ENCODE measurements at places on chromosomes 7 and 10.
A peak's percentile ranks its signal among the peaks of the same experiment; 100 is the strongest.

GRCh38 chr10:127118034-127118433 lies 78.4 kb downstream of the INSYN2A start:
- DNase-seq, result no peak

GRCh38 chr7:156009569-156009968 lies 197.3 kb upstream of the SHH start:
- DNase-seq, result no peak

DNA sequence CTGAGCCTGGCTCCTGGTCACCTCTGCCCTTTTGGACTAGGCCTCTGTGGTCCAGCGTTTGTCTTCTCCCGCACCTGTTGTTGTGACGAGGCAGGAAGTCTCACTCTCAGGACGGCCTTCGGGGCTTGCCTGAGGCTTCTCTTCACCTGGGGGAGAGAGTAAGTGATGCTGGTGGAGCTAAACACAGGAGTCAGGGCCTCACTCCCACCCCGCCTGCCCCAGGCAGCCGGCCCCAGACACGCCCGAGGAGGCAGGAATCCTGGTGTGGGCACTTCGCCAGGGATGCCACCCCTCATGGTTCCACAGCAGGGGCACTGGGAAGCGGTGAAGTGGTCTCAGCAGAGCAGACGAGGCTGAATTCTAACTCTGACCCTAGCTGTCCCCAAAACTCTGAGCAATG lies 42.4 kb downstream of the IL2RA start:
- no peak for DNase-seq

DNA sequence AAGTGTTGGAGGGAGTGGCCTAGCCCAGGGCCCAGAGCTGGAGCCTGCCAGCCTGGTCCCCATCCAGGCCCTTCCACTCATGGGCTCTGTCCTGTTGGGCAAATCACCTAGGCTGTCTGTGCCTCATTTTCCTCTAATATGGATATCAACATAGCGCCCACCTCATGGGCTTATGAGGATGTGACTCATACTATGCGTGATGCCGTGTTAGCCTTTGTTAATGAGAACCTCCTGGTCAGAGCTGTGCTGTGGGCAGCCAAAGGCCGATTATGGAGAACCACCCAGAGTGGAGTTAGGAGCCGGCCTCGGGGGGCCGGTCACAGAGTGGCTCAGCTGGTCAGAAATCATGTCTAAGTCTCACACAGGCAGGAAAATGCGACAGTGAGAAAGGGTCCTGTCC lies 306.4 kb downstream of the PAXIP1 start:
- no peak for DNase-seq

DNA sequence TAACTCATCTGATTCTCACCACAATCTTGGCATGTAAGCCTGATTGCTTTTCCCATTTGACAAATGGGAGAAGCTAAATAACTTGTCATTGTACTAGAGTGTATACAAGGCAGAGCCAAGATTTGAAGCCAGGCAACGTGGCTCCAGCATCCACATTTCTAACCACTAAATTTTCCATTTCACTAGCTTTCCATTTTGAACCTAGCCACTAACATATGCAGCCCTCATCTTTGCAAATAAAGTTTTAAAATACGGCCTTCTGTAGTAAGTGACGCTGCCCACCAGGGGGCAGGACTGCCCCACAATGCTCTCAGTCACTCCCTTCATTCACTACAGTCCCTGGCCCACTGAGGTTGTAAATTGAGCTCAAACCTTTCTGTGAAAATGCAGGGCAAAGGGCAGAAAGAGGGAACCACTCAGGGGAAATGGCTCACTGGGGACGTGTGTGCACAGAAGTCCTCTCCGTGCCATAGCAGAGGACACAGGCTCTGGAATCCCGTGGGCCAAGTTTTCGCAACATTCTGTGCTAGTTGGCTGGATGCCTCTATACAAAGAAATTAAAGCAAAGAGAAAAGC lies 315.7 kb downstream of the TNS3 start:
- peak; percentile 73 for DNase-seq

- no peak for DNase-seq
These were observed 608.7 kb downstream of the SH2D4B start for GRCh38 chr10:81146436-81146835.

- DNase-seq, result no peak
These were observed 29.3 kb upstream of the NUB1 start for GRCh38 chr7:151312356-151312755.

DNA sequence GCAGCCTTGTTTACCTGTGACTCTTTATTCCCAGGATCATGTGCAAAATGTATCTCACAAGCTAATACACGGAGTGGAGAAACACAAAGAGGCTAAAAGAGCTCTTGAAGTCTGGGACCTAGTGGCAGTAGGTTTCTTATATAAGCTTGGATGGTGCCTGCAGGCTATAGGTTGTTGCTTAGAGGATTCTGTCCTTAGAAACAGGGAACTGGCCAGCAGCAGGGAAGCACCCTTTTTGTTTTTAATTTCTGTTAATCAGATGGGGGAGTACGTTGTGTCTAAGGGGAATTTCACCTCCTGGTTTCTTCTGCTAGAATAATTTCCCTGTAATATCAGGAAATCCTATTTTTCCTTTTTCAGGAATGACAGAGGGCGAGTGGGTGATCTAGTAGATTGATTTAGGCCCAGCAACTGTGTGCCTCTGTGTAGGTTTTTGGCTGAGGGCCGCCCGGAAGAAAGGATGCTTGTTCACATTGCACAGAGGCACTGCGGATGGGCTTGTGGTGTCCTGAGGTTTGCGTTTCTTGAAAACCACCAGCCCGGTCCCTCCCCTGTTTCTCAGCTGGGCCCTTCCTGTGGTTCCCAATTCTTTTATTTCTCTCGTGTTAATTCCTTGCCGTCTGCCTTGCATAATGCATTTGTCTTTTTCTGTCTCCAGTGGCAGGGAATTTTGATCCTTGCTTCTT lies 158.0 kb downstream of the CAMK1D start:
- DNase-seq, result no peak

GRCh38 chr10:86225103-86225782 lies 141.4 kb downstream of the GRID1 start:
- peak; percentile 97 for DNase-seq

DNA sequence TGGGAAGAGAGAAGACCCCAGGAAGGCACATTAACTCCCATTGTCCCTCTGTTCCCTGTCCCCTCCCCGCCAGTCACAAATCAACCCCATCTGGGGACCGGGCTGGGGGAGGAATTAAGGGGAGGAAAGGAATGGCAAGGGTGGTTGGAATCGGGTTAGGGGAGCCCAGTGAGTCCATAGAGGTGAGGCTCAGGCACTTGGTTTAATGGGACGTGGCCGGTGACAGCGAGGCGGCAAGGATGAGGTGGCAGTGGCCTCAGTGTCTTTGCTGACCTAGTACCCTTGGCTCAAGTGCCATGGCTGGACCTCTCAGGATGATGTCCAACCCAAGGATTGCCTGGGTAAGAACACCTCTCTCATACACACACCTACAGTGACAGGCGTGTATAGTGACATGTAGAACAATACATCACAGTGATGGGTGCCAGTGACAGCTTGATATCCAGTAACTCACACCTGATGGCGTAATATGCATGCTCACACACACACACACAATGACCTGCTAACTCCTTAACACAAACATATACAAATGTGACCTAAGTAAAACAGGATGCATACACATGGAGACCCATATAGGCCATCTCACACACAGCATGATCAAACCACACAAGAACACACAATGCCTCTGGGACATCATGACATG lies 12.3 kb downstream of the KCNIP2 start:
- no peak for DNase-seq

- no peak for DNase-seq
These were observed 13.0 kb upstream of the SMARCD3 start for GRCh38 chr7:151261529-151261928.

- DNase-seq, result no peak
These were observed 90.1 kb downstream of the MKI67 start for GRCh38 chr10:128036011-128036615.

- no peak for DNase-seq
These were observed 68.6 kb upstream of the KMT2C start for GRCh38 chr7:152504367-152504766.

- no peak for DNase-seq
These were observed 193.1 kb downstream of the SORCS1 start for GRCh38 chr10:106971411-106971831.

DNA sequence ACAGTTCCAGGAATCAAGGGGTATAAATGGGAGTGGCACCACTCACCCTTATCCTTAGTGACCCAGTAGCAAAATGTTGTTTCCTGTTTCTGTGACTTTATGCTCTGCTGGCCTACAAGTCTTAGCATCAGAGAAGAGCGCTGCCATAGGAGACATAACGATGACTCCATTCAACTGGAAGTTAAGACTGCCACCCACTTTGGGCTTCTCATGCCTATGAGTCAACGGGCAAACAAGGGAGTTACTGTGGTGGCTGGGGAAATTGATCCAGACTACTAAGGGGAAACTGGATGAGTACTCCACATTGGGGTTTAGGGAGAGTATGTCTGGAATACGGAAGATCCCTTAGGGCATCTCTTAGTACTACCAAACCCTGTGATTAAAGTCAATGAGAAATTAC lies 40.6 kb upstream of the PIK3CG start:
- DNase-seq, result peak; percentile 39

- no peak for DNase-seq
These were observed 7.5 kb upstream of the CH25H start for GRCh38 chr10:89214566-89215165.

Data from A172 (cell line).